ENCODE measurements at places on chromosomes 6 and 20.
A peak's percentile ranks its signal among the peaks of the same experiment; 100 is the strongest.

GRCh38 chr6:85458782-85459181, 8.9 kb downstream of the NT5E start:
- no peak for DNase-seq

GRCh38 chr6:167073679-167074274, 49.1 kb upstream of the CCR6 start:
- no peak for DNase-seq

DNA sequence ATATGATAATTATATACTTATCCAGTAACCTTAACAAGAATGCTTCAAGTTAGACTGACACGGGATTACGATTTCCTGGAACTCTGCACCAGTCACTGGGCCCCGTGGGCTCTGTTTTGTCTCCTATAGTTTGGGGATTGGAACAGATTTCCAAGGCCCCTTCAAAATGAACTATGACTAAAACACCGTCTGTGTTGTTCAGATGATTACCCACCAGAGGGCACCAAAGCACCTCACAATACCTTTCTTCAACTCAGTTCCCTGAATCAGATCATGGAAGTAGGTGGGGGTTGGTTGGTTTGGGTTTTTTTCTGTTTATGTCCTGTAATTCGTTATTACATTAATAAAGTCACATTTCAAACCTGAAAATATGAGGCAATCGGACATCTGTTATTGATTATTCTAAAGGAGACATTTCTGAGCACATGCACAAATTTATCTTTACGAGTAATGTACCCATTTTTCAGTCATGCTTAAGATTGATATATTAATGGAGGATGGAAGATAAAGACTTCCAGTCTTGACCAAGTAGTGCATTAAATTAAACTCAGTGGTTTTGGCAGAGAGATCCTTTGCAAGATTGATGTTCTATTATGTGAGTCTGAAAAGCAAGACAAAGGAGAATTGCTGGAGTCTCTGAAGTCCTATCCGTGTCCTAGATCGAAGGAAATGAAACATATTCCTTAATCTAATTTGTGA, 112.0 kb upstream of the COL21A1 start:
- DNase-seq = peak; percentile 71

GRCh38 chr6:89952105-89952671, 57.9 kb downstream of the GJA10 start:
- DNase-seq = no peak

- DNase-seq = no peak
These were observed 46.3 kb downstream of the PPP1R14C start for GRCh38 chr6:150189122-150189521.

- no peak for DNase-seq
These were observed 1.4 kb downstream of the NEDD9 start for GRCh38 chr6:11231108-11231463.

GRCh38 chr20:51470499-51470820, 72.1 kb downstream of the NFATC2 start:
- no peak for DNase-seq

DNA sequence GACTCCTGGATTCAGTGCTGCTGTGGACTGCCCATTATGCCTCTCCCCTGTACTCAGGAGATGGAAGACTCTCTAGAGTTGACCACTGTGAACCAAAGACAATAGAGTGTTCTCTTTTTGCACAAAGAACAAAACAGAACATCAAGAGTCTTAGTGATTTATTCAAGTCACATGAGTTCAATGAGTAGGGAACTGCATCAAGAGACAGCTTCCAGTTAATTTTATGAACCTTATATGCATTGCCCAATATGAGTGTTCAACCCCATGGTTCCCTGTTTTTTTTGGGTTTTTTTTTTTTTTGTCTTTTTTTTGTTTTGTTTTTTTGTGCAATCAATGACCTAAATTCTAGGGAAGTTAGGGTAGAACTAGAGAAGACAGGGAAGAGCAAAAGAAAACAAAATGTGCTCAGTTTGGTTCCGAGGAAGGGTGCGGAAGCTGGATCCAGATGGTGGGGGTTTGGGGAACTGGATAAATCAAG, 224.3 kb downstream of the MAFB start:
- DNase-seq = no peak

DNA sequence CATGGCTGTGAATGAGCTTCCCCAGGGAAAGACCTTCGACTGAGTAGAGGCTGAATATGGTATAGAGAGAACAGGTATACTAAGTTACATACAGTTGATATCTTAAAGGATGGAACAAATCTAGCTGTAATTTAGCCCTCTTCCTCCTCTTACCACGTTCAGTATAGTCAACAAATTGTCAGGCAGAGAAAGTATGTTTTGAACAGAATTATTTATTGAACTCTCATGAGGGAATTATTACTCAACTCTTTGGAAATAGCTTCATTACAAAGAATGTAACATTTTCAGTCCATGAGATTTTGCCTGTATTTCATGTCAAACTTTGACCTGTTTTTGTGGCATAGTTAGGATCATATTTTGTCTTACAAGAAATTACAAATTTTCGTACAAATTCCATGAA, 63.0 kb downstream of the SH3BGRL2 start:
- DNase-seq = no peak

GRCh38 chr6:1745814-1746213, 136.1 kb downstream of the FOXC1 start:
- DNase-seq = no peak

GRCh38 chr20:43477193-43477592, 19.5 kb downstream of the SRSF6 start:
- DNase-seq = no peak

DNA sequence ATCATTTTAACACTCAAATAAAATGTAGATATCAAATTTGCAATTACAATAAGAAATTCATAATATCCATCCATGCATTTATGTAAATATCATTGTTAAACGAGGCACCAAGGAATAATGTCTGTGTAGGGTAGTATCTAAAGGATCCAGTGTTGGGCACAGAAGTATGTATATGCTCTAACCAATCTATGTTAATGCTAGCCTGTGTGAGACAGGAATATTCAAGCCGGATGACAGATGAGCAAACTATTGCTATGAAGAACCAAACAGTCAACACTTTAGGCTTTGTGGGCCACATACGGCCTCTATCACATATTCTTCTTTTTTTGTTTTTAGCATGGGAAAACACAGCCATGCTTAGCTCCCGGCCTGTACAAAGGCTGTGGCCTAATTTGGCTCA, 45.0 kb downstream of the HUS1B start:
- no peak for DNase-seq

DNA sequence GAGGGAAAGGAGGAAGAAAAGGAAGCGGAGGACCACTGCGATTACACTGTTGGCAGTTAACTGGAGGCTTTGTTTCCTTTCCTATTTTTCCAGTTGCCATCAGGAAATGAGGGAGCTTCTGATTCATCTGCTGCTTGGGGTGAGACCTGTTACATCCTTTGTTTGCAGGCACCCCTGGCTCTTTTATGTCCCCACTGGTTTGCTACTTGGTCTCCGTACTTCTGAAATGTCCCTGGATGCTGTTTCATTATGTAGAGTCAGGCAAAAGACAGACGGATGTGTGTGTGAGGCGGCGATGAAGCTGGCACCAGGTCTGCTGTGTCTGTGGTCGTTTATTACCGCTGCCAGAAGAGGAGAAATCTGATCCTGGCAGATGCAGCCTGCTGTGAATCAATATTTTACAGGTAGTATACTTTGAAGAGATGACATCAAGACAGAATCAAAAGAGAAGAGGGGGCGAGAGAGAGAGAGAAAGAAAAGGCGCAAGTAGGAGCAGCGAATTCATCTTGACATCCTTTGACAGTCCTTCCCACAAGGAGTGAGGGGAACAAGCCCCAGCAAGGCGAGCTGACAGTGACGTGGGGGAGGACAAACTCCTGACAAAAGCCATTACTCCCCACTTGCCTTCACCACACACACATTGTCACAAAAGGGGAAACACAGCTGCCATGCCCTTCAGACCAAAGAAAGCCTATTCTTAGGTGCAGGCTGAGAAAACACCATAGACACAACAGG, 145.9 kb upstream of the FBXL4 start:
- DNase-seq = no peak

- DNase-seq = no peak
These were observed 24.6 kb downstream of the CEBPB start for GRCh38 chr20:50215101-50215690.

GRCh38 chr6:149224399-149224798, 93.1 kb upstream of the TAB2 start:
- no peak for DNase-seq

GRCh38 chr6:147972448-147972847, 370.2 kb upstream of the SASH1 start:
- no peak for DNase-seq

- DNase-seq = no peak
These were observed 23.5 kb downstream of the MAPK14 start for GRCh38 chr6:36050947-36051710.

DNA sequence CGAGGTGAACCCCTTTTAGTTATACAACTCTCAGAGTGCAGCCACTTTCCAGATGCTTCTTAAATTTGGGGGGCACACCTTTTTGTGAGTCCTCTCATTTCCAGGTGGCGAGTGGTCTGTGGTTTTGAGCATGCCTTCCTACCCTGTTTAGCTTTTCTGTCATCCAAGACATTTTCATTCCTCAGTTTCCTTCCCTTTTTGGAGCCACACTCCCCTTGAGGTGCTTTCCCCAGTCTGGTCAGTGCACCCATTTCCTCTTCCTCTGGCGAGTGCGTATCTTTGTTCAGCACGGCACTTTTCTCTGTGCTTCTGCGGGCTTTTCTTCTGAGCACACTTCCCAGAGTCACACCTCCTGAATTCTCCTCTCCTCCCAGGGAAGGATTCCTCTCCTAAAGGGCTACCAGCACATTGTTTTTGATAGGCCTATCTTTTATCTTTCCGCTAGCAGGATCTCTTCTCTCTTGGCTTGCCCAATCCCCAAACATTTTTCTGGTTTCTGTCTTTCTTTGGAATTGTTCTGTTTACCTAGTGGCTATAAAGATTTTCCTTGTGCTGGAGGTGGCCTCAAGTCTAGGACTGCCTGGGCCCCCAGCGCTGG, 1.4 kb downstream of the PHF20 start:
- DNase-seq = peak; percentile 41

GRCh38 chr6:28941684-28942448, 18.1 kb upstream of the TRIM27 start:
- no peak for DNase-seq

DNA sequence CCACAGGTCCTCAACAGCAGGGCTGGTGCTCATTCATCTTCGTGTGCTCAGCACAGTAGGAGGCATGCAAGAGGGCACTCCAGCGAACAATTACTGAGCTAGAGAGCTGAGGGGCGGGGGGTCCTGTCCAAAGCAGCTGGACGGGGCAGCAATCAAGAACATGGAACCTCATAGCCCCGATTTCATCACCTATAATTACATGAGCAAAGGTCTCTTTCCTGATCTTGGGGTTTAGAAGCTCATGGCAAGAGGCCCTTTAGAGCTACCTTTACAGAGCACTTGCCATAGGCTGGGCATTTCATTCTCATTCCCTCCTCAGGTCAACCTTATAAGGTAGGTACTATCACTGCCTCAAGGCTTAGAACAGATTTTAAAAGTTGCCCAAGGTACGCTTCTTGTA, 10.4 kb downstream of the MOCS1 start:
- DNase-seq = no peak

- DNase-seq = no peak
These were observed at the start of gene ZBP1 for GRCh38 chr20:57620274-57620990. TSS of gene ZBP1 (minus strand) at chr20:57620426. CDS start at chr20:57620295, 131 bp downstream.

DNA sequence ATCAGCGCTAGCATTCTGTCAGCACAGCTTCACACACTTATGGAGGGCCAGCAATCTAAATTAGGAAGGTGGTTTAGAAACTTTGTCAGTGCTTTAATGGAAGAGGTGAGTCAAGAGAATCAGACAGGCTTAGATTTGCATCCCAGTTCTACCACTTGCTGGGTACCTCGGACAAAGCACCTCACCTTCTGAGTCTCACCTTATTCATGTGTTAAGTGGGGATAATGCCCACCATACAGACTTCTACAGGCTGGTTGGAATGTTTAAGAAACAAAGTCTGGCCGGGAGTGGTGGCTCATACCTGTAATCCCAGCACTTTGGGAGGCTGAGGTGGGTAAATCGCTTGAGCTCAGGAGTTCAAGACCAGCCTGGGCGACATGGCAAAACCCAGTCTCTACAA, 12.2 kb upstream of the STK35 start:
- no peak for DNase-seq

- no peak for DNase-seq
These were observed 121.0 kb downstream of the SYNDIG1 start for GRCh38 chr20:24590178-24590982.

DNA sequence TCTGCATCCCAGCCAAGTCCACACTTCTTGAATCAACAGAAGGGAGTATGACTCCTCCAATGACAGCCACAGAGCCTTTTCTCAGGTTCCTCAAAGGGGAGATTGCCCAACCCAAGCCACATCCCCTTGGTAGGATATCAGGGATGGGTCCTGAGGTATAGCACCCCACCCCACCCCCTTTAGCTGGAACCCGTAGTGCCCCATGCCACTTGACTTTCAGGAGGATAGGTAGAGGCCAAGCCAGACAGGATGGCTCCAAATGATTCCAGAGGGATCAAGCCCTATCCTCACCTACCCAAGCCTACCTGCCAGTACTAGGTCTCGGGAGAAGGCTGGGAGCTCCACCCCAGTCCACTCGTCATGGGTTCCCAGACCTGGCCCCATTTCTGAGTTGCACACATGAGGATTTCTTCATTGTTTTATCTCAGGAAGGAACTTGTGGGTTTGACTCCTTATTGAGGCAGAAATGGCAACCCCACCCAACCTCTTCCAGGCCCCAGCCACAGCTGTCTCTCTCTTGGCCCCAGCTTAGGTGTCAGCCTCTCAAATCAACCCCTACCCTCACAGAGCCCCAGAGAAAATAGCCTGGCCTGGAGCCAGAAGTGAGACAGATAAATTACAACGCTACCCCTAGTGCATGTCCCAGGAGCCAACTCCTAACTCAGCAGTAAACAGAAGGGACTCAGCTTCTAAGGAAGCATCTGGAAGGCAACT, 3.6 kb downstream of the CCND3 start:
- DNase-seq = peak; percentile 99

DNA sequence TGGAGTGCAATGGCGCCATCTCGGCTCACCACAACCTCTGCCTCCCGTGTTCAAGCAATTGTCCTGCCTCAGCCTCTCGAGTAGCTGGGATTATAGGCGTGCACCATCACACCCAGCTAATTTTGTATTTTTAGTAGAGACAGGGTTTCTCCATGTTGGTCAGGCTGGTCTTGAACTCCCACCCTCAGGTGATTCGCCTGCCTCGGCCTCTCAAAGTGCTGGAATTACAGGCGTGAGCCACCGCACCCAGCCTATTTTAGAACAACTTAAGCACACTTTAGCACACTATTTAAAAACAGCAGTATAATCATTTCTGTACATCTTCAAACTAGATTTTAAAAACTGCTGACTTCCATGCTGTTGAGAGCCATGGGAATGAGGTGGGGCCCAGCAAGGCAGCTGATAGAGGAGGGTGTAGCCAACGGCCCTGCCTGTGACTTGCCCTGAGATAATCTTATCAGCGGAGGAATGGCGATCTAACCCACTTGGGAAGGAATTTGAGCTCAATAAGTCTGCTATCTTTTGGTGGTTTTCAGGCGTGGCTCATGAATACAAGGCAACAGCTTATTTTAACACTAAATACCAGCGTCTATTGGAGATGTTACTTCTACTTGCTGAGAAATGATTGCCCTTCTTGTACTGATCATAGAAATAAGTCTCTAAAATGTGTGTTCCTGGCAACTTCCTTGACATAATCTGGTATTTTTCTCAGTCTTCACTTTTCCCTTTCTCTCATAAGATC, 12.1 kb downstream of the ZDHHC14 start:
- DNase-seq = peak; percentile 98

- DNase-seq = no peak
These were observed 982.0 kb upstream of the EPHA7 start for GRCh38 chr6:94401311-94401710.

GRCh38 chr6:73388800-73389512, 5.7 kb upstream of the DDX43 start:
- DNase-seq = peak; percentile 79

GRCh38 chr20:44010162-44010704, 95.6 kb downstream of the TOX2 start:
- peak; percentile 98 for DNase-seq
